ENCODE measurements at places on chromosomes 6 and 20. TPM values are rescaled to one million over a fixed set of nuclear protein-coding genes. Genes with fewer than 3 reads are reported as not detected.

DNA sequence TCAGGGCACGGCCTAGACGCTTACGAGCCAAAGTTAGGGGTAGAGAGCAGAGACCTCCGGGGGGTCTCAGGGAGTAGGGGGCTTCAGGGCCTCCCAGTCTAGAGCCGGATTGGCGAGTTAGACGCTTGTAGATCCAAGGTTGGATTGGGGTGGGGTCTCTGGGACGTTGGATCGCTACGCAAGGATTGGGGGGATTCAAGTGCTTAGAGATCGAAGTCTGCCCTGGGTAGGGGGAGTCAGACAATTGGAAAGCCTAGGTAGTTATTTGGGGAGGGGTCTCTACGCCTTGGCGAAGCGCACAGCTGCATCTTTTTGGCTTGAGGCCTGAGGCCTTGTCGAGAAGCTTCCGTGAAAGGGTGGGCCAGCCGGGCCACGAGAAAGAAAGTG, 469 bp downstream of the STX16 start:
- DNase-seq: no peak

- DNase-seq: no peak
Measured at GRCh38 chr6:280775-281468, 11.4 kb upstream of the DUSP22 start.

DNA sequence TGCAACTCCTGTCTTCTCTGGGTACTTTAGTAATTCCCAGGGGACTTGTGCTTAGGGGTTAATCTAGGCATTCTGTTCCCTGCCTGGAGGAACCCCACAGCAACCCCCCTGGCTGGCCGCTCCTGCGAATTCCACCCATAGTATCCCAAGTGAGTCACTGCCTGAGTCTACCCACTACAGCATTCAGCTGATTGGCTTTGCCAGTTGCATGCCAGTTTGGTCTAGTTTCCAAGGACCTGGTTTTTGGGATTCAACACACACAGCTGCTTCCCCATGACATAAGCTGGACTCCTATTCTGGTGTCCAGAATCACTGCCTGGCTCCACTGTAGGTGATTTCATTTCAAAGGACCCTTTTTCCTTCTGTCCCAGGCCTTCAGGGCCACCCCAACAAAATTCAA, 40.3 kb downstream of the PLCG1 start:
- no peak for DNase-seq

- no peak for DNase-seq
Measured at GRCh38 chr6:150276937-150277742, 91.7 kb upstream of the IYD start.

DNA sequence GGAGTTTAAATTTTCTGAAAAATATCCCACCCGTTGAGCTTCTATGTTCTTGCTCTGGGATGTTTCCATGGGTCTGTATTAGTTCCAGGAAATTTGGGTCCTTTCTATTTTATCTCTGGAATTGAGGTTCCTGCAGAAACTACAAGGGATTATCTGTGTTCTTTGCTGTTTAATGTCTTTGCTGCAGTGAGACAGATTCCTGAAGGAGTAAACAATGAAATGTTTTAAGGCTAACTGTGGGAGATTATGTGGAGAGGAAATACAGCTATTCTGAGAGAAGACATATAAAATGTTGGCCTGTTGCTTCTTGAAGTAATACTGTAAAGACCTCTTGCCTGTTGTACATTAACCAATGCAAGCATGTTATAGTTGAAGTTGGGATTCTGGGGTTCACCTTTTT, 43.5 kb downstream of the SAMD5 start:
- DNase-seq: no peak

GRCh38 chr6:17281100-17281496, at the start of gene RBM24:
Gene RBM24 (plus strand): TSS chr6:17281361. CDS start chr6:17281582, 221 bp downstream.
- peak; percentile 56 for DNase-seq

DNA sequence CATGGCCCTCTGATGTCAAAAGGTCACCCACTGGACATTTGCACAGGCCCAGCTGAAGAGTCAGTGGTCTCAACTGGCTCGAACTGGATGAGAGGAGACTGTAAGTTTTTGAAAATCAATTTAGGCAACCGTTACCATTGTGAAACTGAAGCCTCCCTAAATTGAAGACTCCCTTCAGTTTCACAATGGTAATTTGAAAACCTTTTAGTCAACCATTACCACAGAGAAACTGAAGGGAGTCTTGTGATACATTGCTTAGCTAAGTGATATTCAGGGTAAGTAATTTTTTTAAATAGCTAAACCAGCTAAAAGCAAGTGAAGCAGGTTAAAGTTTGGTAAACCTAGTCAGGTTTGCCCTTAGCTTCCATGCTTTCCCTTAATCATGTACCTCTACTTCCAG, 197.3 kb upstream of the NT5E start:
- no peak for DNase-seq

DNA sequence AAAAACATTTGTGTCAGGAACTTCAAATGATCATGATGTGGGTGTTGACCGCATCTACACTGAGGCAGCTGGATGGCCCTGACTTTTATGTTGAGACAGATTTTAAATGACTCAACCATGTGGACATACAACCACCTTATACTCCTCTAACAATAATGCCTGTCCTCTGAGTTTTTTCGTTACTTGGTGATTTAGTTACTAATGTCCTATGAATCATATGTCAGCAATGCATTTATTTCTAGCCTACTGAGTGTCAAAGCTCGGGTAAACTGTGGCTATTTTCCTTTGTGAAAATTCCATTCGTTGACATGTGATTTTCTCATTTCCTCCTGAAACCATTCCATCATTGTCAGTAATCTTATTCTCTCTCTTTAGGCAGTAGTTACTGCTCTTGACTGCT, 38.9 kb upstream of the NKX2-4 start:
- no peak for DNase-seq

DNA sequence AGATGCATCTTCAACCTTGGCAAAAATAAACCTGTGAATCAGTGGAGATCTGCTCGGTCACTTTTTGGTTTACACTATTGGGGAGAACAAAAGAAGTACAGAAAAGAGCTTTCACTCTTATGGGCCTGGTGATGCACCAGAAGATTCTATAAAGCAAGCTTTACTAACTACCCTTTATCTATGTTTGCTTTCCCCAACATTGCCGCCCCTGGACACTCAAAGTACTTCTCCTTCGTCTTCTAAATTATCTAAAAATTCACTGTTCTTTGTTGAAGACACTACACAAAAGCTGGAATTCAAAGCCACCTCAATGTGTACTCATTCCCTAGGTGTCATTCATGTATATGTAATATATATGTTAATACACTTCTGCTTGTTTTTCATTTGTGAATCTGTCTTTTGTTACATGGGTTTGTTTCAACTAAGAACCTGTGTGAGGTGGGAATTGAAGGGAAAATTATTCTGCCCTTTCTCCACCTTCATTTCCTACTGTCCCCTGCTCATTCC, 97.9 kb upstream of the BTN3A2 start:
- DNase-seq: no peak

GRCh38 chr6:70264306-70264705, 38.6 kb downstream of the COL9A1 start:
- DNase-seq: no peak

DNA sequence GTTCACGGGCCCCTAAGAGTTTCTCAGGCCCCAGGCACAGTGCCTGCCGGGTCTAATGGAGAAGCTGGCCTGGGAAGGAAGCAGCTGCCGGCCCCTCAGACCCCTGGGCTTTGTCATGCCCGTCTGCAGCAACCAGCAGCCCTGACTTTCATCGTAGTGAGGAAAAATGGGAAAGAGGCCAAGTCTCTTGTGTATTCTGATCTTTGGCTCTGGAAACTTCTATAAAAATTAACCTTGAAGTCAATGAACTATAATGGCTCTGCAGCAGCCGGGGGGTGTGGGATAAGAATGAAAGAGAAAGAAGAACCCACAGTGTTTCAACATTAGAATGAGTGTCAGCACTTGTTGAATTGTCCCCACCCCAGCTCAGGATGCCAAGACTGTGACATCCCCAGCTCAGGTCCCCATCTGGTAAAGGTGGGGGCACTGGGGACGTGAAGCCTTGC, 12.9 kb downstream of the TGM2 start:
- DNase-seq: no peak

DNA sequence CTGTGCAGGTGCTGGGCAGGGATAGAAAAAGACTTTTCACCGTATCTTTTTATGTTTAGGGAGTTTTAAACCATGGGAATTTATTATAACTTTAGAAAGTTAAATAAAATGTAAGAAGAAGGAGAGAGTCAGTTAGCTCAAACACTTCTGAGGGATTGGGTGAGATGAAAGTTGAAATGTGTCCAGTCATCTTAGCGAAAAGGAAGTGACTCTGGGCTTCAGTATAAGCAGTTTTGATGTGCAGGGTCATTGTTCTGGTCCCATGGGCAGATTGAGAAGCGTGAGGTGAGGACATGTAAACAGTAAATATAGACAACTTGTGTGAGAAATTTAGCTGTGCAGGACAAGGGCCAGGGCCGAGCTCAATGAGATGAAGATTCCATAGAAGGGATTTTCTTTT, 66.9 kb downstream of the TOX2 start:
- DNase-seq: no peak

GRCh38 chr20:7758406-7758805, 181.9 kb downstream of the HAO1 start:
- DNase-seq: no peak

DNA sequence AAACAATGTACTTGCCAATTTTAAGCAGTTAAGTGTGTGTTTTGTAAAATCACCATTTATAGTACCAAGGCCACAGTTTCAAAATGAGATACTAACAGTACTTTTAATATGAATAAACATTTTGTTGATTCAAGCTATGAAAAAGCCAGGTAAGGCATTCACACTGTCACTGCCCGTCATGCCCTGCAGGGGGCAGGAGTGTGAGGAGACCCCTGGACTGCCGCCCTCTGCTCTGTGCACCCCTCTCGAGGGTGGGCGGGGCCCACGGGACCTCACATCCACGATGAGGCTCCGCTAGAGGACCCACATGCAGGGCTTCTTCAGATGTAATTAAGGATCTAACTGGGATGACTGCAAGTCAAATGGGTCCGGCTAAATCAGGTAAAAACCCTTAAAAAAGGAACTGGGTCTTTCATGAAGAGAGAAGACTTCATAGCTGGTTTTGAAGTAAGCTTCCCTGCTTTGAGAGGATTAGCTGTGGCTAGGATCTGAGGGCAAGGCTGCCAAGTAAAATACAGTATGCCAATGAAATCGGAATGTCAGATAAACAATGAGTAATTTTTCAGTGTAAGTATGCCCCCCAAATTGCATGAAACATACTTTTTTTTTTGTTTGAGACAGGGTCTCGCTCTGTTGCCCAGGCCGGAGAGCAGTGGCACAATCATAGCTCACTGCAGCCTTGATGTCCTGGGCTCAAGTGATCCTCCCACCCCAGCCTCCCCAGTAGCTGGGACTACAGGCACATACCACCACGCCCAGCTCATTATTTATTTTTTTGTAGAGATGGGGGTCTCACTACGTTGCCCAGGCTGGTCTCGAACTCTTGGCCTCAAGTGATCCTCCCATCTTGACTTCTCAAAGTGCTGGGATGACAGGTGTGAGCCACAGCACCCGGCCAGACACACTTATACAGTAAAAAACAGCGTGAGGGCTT, 18.7 kb downstream of the DIDO1 start:
- no peak for DNase-seq

GRCh38 chr6:144248003-144248402, 37.1 kb upstream of the UTRN start:
- DNase-seq: no peak

DNA sequence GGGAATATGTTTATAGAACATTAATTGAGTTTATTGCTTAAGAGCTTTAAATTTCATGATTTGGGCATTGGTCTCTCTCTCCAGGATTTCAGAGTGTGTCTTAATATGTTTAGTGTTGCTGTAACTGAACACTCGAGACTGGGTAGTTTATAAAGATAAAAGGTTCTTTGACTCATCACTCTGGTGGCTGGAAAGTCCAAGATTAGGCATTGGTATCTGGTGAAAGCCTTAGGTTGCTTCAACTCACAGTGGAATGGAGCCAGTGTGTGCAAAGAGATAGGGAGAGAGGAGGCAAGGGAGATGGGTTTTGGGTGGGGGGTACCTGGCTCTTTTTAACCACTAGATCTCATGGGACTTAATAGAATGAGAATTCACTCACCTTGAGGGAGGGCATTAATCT, 35.6 kb upstream of the DTNBP1 start:
- no peak for DNase-seq

- no peak for DNase-seq
Measured at GRCh38 chr6:15500078-15500740, 162.6 kb downstream of the DTNBP1 start.

DNA sequence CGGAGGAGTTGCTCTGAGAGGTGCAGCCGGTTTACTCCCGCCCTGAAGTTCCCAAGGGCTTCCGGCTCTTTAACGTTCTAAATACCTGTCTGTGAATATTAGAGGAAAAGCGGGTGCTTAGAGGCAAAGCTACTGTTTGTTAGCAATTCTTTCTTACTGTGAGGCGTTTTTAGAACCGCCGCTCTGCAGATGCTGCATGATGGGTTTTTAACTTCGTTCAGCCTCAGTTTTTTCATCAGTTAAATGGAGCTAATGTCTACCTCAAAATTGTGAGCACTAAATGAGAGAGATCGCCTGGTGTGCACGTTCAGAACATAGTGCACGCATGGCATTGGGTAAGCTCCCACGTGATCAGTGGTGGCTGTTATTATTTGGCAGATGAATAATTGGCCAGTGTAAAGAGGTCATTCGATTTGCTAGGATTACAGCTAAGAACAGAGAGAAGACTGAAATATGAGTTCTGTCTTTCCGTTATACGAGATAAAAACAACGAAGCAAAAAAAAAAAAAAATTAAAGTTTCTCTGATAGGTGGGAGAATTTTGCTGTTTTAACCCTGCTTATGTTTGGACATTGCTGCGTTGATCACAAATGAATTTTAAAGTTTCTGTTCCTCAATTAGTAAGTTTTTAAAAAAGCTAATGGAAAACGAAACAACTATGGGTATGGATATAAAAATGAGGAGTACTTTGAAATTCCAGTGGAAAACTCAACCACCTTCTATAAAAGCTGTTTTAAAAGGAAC, 660 bp upstream of the TFB1M start:
- peak; percentile 87 for DNase-seq

GRCh38 chr20:13794667-13795066, 9.8 kb downstream of the NDUFAF5 start:
- DNase-seq: no peak

Gene SGK2
- not detected for total RNA-seq

Gene CD40
- not detected for total RNA-seq

Gene NRM
- total RNA-seq: 8.8 TPM

Gene PTPN1
- total RNA-seq: 41.1 TPM

Gene SAMD10
- 1.4 TPM for total RNA-seq

Gene COX4I2
- not detected for total RNA-seq
